Stimulated activated CD8-positive, alpha-beta memory T cell treated with anti-CD3 and anti-CD28 coated beads, Interleukin-7, amount 100 ng/mL, for 4 hours (primary cell): ENCODE measurements at places on chromosomes 12 and 14.

- no peak for DNase-seq
These were observed 565 bp downstream of the CEP83 start for GRCh38 chr12:94458877-94459727.

GRCh38 chr12:104630230-104630670 is 173.5 kb downstream of the CHST11 start:
- DNase-seq, result no peak

- DNase-seq, result no peak
These were observed 52.7 kb downstream of the DAAM1 start for GRCh38 chr14:59241121-59241520.

GRCh38 chr12:108773798-108774788 is 42.8 kb upstream of the CORO1C start:
- DNase-seq, result no peak

GRCh38 chr12:6202304-6202703 is 2.1 kb downstream of the CD9 start:
- DNase-seq, result no peak

DNA sequence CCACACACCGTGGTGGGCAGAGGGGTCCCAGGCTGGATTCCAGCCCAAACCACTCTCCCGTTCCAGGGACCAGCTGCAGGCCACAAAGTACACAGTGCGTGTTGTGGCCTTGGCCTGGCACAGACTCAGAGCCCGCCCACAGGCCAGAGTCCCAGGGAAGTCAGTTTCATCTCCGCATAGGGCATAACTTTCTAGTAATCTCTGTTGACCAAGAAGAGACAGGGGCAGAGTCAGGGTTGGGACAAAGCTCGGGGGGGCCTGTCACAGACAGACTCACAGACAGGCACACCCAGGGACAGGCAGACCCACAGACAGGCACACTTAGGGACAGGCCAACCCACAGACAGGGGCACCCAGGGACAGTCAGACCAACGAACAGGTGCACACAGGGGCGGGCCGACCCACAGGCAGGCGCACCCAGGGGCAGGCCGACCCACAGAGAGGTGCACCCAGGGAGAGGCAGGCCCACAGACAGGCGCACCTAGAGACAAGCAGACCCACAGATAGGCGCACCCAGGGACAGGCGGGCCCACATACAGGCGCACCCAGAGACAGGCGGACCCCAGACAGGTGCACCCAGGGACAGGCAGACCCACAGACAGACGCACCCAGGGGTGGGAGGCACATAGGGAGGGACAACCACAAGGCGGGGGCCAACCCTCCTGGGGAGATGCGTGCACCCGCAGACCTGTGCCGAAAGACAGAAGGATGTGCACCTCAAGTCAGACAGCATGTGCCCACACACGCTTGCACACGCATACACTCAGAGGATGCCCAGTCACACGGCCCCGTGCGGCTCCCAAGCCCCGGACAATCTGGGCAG is 323.3 kb upstream of the RTL1 start:
- DNase-seq, result no peak

DNA sequence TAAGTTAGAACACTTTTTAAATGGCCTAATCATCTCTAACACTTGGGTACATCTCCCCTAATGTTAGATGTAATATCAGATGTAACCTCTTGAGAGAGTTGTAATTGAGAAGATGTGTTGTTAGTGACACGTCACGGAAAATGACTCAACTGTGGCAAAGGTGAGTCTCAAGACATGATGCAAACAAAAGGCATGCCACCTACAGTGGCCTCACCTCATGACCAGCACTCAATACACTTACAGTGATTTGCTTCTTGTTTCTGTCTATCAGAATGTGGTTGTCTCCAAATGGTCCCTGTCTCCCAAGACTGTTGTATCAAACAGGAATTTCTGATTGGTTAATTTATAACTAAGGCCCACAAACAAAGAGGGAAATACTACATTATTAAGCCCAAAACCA is 91.2 kb downstream of the SLC25A21 start:
- DNase-seq, result no peak

GRCh38 chr14:95331708-95332408 is 12.2 kb upstream of the CLMN start:
- no peak for DNase-seq

DNA sequence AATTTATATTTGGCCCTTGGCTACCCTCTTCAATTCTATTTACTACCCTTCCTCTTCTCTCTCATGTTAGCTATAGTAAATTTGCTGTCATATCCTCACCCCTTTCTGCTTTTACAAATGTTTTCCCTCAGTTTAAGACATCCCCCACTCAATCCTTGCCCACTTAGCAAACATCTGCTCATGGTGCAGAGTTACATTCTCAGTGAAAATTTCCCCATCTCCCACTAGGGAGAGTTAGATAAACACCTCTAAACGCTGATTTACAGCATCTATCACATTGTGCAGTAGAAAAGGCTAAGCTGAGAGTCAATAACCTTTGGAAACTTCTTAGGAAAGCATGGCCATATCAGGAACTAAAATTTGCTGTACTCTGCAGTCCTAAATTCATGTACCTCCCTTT is 69.0 kb downstream of the DENND5B start:
- no peak for DNase-seq

DNA sequence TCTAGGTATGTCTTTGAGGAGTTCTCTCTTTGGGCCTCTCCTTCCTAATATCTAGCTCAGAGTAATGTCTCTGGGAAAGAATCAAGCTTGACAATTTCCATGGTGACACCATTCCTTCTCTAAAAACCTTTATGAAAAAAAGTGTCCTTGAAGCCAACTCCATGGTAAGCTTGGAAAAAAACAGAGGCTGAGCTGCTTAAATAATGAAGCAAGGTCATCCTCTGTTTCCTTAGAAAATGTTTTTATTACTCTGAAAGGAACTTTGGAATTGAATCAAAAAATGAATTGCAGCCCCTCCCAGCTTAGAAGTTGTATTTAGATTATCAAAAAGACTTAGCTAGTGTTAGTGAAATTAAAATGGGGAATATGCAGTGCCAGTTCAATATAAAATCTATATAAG is 166.1 kb upstream of the KITLG start:
- no peak for DNase-seq

- DNase-seq, result no peak
These were observed 6.0 kb upstream of the RNASE6 start for GRCh38 chr14:20775043-20775442.

GRCh38 chr12:113899561-113900471 is 66.3 kb downstream of the RBM19 start:
- no peak for DNase-seq

- no peak for DNase-seq
These were observed 117.1 kb upstream of the PTPRB start for GRCh38 chr12:70754330-70754741.

GRCh38 chr14:59484639-59485175 is 390 bp downstream of the JKAMP start:
- DNase-seq, result no peak

DNA sequence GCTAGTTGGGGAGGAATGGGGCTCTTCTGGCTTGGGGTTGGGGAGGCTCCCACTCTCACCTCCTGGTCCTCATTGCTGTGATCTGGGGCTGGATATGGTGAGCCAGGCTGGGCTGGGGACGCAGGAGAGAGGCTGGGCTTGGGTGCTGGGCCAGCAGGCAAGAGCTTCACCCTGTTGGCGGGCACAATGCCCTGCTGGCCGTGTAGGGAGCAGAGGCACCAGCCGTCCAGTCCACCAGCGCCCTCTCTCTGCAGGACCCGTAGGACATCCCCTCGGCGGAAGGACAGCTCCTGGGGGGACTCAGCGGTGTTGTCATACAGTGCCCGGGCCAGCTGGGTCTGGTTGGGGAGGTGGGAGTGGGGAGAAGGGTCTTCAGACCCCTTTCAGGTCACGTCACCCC is 4.5 kb downstream of the EFS start:
- no peak for DNase-seq

DNA sequence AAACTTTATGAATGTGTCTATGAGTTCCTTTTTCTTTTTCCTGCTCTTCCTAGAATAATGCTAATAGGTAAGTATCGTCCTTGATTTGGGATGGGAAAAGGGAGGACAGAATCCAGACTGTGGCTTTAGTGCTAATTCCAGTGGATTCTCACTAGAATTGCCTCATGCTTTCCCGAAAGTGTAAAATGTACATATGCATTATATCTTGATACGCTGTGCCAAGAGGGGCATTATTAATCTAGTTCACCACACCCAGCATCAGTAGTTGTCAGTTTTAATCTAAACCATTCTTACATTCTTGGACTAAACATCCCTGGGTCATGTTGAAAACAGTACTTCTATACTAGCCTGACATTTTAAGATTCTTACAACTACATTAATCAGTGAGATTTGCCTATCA is 49.3 kb downstream of the GCH1 start:
- no peak for DNase-seq

DNA sequence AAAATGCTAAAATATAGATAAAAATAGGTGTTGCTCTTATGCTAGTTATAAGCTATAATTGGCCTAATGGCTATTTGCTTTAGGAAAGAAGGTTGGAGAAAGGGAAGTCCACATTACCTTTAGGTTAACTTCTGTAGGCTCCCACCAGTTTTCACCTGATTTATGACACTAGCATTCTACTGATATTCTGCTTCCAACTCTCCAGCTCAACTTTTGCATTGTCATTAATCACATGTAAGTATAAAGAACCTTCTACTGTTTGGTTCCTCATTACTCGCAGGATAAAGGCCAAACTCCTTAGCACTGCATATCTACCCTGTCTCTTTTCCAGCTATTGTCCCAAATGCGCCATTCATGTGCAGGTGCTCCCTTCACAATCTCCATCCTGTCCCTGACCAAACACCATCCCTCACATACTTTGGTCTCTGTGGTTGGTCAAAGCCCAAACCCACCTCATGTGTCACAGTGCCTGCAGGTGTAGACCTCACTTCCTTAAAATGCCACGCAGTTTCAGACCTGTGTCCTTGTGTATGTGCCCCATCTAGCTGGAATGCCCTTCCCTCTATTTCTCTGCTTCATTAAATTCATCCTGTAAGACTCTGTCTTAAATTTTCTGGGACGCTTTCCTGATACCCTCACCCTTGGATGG is 3.3 kb downstream of the DDHD1 start:
- no peak for DNase-seq

- DNase-seq, result no peak
These were observed 23.1 kb upstream of the RERG start for GRCh38 chr12:15244341-15244740.

DNA sequence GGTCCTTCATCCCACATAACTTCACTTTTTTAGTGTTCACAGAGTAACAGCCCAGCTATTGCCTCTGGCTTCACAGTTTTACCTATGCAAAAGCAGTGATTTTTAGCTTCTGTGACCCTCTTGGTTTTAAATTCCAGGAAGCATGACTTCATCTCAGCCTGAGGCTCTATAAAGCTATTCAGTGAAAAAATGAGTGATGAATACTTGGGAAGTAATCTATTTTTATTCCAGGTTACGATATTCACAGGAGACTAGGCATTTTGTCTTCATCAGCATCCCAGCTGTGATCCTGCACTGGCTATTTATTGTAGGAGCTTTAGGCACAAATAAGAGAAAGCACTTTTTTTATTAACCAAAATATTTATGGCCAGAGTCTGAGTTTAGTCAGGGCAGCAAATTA is 164.8 kb downstream of the SNAPC1 start:
- no peak for DNase-seq

DNA sequence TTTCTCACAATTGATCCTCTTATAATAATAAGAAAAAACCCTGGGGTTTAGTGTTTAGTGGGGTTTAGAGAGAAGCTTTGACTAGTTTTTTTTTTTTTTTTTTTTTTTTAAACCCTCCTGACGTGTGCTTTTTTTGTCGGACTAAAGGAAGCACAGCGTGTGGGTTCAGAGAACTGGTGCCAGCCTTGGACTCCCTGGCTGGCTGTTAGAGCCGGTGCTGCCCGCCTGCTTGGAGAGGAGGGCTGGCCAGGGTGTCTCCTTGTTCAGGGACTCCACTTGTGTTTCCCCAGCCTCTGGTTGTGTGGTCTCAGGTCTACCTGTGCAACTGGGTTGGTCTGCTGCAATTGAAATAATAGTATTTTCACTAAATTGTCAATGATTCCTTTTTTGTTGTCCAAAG is 54.1 kb upstream of the ASPG start:
- DNase-seq, result no peak

DNA sequence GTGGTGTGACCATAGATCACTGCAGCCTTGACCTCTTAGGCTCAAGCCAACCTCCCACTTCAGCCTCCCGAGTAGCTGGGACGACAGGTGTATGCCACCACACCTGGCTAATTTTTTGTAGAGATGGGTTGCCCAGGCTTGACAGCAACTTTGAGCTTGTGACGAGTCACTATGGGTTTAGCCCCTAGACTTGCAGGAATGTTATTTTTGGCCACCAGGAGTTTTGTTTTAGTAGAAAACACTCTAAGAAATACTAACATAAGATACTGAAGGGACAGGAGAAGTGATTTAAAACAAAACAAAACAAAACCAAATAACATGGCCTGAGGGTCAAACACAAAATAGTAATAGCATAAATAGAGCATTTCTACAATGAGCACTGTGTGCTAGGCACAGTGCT is 26.4 kb downstream of the SETD3 start:
- DNase-seq, result no peak

DNA sequence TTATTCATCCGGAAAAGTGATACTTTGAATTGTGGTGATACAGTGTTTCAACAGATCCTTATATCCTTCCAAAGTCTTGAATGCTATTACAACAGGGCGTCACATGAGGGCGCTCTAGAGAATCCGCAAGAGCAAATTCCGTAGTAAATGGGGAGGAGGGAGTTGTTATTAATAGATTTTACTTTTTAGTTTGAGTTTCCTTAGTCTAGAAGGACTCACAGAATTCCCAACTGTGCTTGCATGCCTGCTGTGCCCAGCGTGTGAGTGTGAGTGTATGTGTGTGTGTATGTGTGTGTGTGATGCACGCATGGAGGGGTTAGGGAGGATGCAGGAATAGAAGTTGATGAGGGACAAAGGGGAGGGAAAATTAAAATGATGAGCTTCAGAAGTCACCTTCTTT is 375.3 kb downstream of the C12orf75 start:
- DNase-seq, result no peak

- no peak for DNase-seq
These were observed 23.6 kb upstream of the WNK1 start for GRCh38 chr12:728781-729180.

GRCh38 chr14:66315548-66315947 is 170.6 kb upstream of the CCDC196 start:
- no peak for DNase-seq

GRCh38 chr12:92288561-92288960 is 142.9 kb upstream of the BTG1 start:
- DNase-seq, result no peak

- no peak for DNase-seq
These were observed 89.9 kb upstream of the PRICKLE1 start for GRCh38 chr12:42679466-42679865.

DNA sequence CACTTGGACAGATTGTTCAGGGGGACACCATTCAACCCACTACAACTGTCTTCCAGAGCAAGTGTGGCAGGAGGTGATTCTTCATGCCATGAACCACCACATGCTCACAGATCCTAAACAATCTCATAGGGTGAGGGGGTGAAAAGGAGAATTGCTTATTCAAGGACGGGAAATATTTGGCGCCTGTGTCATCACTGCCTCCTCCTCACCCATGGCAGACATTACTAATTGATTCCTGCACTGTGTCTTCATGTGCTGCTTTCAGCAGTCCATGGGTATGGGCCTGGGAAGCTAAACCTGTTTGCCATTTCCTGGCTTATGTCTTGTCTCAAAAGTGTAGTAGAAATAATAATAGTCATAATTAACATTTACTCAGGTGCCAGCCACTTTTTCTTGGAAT is 31.3 kb downstream of the MMAB start:
- DNase-seq, result no peak
